ENCODE measurements at places on chromosomes 1 and 21.

- no peak for DNase-seq
These were observed 9.0 kb downstream of the WNT4 start for GRCh38 chr1:22133931-22134324.

DNA sequence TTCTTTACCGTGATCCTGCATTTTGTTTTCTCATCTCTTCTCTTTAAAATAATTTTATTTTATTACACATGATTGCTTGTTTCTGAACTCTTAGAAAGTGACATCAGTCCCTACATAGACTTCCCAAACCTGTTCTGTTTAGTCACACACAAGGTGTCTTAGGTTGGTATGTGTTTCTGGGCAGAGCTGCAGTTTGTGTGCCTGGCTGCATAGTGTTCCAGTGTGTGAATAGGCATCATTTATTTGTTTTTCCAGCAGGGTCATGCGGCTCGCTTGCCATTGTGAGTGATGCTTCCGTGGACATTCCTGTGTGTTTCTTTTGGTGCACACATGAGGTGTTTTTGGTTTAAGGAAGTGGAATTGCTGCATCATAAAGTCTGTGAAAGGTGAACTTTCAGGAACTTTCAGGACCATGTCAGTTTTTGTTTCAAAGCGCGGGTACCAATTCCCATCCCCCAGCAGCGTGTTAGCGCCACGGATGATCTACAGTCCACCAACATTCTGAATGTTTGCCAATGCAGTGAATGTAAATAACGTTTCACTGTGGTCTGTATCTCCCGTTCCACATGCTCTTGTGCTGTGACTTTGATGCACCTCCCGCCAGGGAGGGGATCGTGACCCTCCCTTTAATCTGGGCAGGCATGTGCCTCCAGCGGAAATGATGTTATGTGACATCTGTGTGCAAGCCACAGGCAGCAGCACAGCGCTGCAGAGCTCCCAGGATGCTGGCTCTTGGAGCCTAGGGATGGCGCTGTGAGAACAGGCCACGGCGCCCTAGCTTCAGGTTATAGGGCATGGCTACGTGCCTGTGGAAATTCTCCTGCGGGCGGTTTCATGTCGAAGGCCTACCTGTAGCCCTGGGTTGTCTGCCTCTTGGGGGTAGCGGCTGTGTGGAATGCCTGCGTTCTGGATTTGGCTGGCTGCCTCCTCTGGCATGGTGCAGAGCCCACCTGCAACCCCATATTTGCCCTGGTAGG lies 144.6 kb upstream of the COL6A1 start:
- no peak for DNase-seq

- DNase-seq = no peak
These were observed 11.5 kb downstream of the KCNA2 start for GRCh38 chr1:110594456-110595352.

DNA sequence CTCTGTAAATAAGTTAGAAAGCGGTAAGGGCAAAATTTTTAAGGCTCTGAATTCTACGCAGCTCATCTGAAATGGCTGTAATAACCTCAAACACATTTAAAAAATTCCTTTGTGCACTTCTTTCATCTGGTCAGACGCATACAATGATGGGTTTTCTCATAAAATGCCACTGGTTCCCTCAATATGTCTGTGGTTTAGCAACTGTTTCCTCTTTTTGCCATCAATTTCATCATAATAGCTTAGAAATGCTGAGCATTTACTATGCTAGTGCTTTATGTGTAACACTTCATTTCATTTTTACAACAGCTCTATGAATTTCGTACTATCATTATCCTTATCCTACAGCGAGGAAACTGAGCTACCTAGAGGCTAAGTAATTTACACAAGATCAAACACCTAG lies 35.3 kb upstream of the DMRTA2 start:
- DNase-seq = no peak

DNA sequence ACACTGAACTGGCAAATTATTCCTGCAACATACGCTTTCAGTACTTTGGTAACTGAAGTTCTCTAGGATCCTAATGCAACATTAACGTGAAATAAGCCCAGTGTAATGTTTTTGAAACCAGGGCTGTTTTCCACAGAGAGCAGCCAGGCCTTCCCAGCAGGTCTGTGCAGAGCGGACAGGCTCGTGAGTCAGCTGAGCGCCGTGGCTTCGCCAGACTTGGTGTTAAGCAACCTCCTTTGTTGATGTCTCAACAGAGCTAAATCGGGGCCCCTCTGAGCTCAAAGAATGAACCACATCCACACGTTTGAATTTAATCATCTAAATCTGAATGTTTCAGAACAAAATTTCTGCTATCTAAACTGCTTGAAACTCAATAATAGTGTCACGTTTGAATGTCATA lies 181.8 kb upstream of the FMN2 start:
- DNase-seq = no peak

DNA sequence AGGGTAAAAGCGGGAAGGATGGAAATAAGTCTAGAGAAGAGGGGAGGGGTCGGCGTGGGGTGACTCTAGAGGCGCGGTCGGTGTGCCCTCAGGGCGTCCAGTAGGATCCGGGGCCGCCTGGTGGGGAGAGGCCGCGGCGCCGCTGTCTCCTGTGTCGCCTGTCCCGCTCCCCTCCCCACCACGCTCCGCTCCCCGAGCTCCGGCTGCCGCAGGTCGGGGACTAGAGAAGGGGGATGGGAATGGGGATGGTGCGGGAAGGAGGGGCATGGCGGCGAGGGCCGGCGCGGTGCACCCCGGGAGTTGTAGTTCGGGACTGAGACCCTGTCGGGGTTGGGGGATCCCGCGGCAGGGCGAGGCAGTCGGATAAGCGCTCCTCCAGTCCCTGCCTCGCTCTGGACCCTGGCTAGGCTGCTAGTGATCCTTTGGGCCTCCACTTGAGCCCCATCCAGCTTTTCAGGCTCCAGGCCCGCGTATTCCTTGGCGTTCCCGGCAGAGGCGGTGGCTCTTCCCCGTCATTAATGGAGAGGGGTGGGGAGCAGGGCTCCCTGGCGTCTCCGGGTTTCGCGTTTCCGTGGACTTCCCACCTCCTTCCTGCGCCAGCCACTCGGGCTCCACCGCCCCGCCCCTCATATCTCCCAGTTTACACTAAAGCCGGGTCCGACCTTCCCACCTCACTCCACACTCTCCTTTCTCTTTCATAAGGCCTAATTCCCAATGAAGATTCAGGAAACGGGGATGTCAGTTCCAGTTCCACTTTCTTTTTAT lies at the start of gene ENTREP3:
Gene ENTREP3 (minus strand): TSS at position 241 of the 765 bp plus-strand sequence. CDS start 606 bp downstream, outside the sequence.
- DNase-seq = peak; percentile 97

DNA sequence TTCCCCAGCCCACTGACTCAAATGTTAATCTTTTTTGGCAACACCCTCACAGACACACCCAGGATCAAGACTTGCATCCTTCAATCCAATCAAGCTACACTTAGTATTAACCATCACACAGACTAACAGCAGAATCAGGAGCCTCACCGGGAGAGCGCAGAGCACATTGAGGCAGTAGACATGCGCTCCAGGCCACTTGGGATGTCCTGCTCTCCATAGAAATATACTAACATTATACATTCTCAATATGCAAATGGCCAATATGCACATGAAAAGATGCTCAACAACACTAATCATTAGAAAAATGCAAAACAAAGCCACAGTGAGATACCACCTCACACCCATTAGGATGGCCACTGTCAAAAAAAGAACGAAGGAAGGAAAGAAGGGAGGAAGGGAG lies 135.0 kb upstream of the KCNE2 start:
- DNase-seq = no peak

DNA sequence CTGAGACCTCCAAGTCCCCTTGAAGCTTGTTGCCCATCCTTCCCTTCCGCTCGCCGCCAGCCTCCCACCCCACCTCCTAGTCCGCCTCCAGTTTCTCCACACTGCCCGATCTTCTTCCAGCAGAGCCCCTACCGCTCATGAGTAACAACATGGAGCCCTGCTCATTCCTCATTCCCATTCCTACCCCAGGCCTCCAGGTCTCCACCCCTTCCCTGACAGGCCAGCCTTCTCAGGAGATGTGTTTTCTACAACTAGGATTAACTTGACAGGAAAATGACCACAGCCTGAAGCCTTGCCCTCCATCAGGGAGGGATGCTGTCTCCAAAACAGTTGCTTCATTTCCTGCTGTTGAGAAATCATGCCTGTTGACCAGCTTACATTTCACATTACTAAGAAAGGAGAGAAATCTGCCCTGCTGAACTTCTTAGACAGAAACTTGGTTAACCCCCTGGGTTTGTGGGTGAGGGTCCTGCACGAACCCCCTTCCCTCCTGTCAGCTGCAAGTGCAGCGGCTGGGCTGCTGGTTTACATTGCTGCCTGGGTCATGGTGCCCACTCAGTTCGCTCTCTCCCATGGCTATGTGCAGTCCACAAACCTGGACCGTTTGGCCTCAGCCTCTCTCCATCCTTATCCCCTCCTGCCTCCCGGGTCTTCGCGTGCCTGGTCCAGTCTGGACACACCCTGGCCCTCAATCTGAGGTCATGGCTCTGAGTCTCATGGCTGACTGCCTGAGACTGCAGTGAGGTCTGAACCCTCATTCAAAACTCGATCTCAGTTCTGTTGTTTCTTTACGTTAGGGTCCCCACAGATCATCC lies 16.1 kb upstream of the CHI3L1 start:
- DNase-seq = no peak

GRCh38 chr1:167860231-167860923 lies 53.6 kb downstream of the ADCY10 start:
- no peak for DNase-seq

DNA sequence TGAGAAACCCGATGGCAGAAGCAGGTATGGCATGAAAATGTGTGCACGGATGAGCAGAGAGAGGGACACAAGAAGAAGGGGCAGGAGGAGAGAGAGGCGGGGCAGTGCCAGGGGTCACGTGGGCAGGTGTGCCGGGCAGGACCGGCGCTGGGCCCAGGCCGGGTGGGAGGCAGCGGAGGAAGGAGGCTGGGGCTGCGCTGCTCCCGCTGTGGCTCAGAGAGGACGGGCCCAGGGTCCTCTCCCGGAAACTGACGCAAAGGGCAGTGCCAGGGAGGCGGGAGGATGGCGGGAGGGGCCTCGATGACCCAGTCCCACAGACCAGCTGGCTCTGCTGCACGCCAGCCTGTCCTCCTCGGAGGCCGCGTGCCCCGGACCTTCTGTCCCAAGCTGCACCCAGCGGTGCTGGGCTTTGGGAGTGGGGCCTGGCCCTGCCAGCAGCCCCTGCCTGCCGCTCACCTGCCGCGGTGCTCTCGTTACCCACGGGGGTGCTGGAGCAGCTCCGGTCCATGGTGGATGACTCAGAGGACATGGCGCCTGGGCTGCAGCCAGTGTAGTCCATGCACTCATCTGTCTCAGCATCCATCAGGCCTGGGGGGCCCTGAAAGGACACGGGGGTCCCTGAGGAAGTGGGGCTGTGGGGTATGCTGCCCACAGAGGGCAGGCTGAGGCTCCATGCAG lies 153.9 kb downstream of the CASZ1 start:
- DNase-seq = no peak

- DNase-seq = no peak
These were observed 332.4 kb upstream of the ZP4 start for GRCh38 chr1:238223076-238223640.

- DNase-seq = no peak
These were observed 60.7 kb upstream of the TEKT2 start for GRCh38 chr1:36023098-36023769.

- no peak for DNase-seq
These were observed 20.9 kb downstream of the SLC9A1 start for GRCh38 chr1:27133991-27134390.

DNA sequence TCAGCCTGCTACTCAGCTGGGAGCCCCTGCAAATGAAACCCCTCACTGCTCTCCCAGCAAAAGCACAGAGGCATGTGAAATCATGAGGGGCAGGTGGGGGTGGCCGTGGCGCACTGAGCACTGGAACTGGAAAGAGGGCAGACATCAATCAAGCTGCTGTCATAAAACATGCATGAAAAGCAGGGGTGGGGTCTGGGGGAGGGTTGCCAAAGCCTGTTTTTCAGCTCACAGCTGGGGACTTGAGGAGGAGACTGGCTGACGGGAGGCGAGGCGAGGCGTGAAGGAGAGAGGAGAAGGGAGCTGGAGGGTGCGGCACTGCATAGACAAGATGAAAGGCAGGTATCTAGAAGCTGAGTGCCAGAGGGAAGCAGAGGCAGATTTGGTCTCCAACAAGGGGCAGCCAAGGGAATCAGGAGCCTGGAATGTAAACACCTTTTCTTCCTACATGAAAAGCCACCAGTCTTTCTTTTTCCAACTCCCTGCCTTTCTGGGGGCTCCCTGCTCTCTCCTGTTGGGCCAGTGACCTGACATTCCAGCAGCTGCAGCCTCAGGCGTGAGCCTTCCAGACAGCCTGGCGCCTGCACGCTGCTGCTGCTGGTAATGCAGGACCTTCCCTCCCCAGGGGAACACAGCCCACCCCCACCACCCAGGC lies 87.0 kb downstream of the NMNAT2 start:
- DNase-seq = no peak

DNA sequence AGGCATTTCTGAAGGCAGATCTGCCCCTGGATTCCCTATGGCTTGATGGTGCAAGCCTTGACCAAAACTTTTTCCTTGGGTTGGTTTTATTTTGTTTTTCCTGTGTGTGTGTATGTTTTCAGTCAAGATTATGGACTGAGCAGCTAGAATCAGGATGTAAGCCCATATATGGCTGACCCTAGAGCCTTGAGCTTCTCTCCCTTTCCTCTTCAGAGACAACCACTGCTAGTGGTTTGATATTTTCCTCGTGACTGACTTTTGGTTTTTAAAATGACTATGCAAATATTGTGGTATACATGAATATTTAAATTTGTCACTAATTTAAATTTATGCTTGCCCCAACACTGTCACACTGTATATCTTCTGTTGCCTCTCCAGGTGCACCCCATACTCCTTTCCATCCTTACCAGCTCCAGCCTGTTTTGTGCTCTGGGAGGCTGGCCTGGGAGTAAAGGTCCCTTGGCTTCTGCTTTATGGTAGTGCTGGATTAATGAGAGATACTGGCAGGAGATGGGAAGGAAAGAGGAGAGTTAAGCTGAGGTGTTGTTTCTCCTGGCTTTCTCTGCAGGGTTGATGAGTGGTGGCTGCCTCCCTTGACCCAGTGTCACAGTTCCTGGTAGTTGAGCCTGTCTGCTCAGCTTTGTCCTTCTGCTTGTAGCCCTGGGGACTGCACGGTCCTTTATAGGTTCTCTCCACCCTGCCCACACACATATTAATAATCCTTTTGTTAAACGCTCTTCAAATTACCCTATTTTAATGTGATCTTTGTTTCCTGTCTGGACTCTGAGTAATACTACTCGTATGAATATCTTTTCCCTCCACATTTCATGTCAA lies 44.4 kb downstream of the RWDD3 start:
- DNase-seq = no peak

GRCh38 chr1:94079080-94079940 lies 41.6 kb downstream of the ABCA4 start:
- no peak for DNase-seq

GRCh38 chr1:230865062-230865817 lies 3.1 kb downstream of the C1orf198 start:
- no peak for DNase-seq
